ENCODE measurements at places on chromosomes 2 and 18.

DNA sequence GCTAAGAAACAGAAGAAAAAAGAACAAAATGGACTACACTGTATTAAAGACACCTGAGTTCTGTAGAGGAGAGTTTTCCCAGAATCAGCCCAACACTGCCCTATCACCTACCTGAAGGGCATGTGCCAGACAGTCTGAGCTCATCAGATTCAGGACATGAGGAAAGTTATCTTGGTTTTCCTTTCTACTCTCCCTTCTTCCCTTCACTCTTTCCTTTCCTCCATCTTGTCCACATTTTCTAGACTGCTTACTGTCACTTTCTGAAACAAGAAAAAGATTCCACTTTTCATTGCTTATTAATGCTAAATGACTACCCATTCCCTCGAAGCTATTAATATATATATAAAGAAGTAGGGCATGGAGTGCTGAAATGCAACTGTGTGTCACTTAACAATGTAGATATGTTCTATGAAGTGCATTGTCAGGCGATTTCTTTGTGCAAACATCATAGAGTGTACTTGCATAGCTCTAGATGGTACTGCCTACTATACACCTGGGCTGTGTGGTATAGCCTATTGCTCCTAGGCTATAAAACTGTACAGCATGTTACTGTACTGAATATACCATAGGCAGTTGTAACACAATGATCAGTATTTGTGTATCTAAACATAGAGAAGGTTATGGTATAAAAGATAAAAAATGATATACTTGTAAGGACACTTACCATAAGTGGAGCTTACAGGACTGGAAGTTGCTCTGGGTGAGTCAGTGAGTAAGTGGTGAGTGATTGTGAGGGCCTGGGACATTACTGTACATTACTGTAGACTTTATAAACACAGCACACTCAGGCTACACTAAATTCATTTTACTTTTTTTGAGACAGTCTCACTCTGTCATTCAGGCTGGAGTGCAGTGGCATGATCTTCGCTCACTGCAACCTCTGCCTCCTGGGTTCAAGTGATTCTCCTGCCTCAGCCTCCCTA is 145.5 kb upstream of the ITGA6 start:
- no peak for DNase-seq

GRCh38 chr2:108257757-108258331 is 18.1 kb downstream of the SULT1C3 start:
- DNase-seq = no peak

DNA sequence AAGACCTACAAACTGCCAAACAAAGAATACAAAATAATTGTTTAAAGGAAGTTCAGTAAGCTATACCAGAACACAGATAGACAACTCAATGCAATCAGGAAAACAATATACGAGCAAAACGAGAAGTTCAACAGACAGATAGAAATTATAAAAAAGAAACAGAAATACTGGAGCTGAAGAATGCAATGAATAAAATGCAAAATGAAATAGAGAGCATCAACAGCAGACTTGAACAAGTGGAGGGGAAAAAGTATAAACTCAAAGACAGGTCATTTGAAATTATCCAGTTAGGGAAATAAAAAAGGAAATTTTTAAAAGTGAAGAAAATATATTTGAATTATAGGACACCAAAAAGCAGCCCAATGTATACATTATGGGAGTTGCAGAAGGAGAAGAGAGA is 43.6 kb downstream of the MDH1 start:
- DNase-seq = no peak

DNA sequence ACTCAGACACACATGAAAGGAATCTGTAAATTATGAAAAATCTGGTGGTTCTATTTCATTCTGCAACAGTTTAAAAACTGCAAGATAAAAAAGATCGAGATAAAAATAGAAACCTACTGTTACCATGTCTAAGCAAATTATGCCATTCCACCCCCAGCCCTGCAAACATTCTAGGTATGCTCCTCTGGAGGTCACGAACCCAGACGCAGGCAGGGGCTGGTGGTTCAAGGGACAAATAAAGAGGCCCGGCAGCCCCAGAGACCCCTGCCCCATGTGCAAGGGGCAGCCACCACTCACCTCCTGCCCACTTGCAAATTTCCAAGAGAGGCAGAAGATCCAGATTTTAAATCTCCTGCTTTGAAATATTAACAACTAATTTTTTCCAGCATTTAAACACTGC is 210.5 kb downstream of the ANAPC1 start:
- no peak for DNase-seq

DNA sequence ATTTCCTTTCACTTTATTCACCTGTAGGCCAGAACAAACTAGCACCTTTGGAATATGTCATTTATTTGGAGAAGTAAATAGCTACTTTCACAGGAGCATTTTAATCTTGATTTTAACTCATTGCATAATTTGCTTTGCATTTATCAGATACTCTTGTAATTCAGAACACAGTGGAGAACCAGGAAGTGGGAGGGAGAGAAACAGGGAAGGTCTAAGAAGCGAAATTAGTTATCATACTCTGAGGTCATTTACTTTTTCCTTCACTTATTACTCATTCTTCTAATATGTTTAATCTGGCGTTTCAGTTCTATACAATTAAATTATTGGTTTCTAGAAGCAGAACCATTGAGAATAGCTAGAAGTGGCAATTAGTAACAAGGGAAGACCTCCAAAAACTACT is 20.7 kb downstream of the RBM44 start:
- no peak for DNase-seq

DNA sequence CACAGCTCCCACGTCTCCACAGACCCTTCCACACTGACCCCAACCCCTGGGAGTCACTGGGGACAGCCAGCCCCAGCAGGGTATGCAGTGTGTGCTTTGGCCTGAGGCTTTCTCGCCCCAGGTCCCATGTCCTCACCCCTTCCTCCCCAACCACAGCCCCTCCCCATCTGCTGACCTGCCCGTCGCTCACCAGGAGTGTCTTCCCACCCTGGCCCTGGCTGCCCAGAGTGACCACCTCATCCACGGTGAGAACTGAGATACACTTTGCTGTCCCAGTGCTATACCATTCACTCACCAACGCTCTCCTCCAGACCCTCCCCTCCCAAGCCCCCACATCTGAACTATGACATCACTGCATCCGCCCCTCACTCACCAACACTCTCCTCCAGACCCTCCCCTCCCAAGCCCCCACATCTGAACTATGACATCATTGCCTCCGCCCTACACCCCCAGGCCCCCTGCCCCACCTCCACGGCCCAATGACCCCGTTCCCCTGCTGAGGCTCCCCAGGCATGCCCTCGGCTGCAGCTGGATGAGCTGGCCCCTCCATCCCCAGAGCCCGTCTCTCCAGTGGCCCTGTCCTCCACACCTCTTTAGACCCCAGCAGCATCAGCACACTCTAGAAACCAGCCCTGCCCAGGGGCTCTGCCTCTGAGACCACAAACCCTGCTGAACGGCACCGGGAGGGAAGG is 55.2 kb downstream of the ANKMY1 start:
- DNase-seq = no peak

- no peak for DNase-seq
Measured at GRCh38 chr2:20050104-20050645, 1.3 kb downstream of the LAPTM4A start.

- no peak for DNase-seq
Measured at GRCh38 chr2:205898744-205899143, 187.2 kb downstream of the INO80D start.

DNA sequence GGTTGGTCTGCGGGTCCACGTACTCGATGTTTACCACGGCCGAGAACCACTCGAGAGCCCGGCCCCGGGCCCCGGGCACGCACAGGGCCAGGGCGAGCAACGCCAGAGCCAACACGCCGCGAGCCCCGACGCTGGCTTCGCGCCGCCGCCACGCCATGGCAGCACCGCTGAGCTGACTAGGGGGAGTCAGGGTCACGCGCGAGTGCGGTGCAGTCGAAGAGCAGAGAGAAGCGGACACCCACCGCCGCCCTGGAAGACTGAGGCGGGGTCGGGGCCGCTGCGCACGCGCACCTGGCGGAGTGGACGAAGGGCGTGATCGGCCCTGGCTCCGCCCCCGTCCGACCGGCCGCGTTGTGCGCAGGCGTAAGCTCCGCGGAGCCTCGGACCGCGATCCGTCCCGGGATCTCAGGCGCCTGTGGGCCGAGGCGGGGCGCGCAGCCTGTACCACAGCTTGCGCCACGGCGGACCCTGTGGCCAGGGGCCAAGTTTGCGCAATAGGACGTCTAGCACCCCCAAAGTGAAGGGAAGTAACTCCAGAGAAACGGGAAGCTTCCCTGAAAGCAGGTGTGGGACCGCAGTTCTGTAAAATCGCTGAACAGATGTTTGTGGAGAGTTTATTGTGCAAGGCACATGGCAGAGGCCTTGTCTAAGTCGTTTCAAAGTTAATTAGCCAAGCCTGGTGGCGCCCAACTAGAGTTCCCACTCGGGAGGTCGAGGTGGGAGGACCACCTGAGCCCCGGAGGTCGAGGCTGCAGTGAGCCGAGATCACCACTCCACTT is at the start of gene RNF149:
Gene RNF149 (minus strand): TSS at position 270 of the 779 bp plus-strand sequence. CDS start 113 bp downstream, at position 157.
- peak; percentile 89 for DNase-seq

DNA sequence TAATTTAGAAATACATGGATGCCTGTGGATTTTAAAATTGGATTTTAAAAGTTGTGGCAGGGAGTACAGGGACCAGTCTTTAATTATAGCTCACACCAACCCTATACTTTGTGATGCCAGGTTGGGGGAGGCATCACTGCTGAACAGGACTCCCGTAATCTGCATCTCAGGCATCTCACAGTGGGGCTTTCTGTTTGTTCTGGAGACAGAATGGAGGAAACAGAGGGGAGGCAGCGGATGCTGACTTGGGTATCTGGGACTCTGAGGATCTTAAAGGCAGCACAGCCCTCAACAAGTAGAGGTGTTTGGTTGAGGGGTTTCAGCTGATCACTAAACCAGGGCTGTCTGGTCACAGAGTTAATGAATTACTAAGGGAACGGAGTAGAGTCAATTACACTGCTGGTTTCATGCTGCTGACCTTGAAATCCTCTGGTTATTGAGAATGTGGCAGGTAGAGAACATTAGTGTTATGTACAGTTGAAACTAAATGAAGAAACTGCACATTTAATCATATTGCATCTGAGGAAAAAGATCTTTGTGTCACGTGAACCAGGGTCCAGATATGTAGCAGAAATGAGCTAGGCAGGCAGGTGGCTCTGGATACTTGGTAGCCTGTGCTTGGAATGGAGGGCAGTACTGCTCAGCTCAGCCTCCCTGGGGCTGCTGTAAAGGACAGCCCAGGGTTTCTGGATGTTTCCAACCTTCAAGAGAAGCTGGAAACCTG is 40.3 kb downstream of the FHOD3 start:
- DNase-seq = no peak

- DNase-seq = no peak
Measured at GRCh38 chr2:221600388-221600787, 28.3 kb upstream of the EPHA4 start.

DNA sequence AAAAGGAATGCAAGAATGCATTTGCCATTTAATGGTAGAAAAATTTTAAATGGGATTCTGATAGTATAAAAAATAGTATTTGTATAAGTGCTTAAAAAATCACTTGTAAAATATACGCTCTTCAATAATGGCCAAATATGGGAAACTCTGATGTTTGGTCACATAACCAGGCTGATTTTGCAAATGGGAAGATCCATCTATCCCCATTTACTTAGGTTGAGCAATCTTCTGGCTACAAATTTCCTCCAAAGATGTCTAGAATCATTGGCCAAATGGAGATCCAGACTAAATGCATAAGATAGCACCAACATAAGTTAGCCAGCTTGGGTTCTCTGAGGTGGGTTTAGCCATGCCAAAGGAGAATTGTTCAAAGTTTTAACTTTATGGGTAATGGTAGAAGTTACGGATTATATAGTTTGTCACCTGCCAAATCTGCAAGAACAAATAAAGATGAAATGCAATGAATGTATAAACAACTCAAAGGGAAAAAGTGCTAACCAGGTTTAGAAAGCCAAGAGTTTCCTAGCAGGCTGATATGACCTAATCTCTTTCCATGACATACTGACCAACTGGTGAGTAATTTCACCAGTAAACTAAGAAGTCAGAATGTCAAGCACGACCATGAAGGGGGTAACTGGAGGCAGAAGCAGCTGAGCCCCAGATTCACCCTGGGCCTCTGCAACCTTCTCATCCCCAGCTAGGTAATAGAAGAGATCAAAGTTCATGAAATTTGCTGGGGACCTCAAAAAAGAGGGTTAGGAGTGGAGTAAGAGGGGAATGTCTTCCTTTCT is 10.0 kb downstream of the RHOB start:
- DNase-seq = peak; percentile 15

DNA sequence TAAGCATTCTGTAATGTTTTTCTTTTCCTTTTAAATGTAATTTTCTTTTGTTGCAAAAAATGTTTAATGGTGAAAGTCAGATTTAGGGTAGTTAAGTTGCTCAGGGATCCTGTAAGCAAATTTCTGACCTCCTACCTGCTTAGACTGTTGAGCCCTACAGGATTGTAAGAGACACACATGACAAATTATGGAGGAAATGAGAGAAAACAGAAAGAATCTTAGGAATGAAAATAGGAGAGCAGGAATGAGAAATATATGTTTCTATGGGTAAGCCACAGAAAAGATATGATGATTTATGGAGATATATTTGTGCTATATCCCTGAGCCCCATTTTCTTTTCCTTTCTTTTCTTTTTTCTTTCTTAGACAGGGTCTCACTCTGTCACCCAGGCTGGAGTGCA is 28.3 kb downstream of the CYBRD1 start:
- DNase-seq = no peak

- DNase-seq = no peak
Measured at GRCh38 chr2:126662621-126663020, 6.7 kb downstream of the GYPC start.

- DNase-seq = no peak
Measured at GRCh38 chr2:12061286-12062052, 315.0 kb downstream of the LPIN1 start.

DNA sequence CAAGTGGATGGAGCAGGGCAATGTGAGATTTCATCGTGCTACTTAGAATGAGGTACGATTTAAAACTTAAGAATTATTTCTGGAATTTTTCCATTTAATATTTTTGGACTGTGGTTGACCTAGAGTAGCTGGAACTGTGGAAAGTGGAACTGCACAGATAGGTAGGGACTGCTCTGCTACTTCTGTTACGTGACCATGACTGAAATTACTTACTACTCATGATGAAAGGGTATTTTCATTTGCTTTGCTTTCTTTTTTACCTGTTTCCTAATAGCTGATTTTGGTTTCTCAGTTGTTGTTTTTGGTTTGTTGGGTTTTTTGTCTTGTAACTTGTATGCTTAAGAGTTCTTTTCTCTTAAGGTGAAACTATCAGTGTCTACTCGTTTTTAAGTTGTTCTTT is 11.4 kb downstream of the UBE2E3 start:
- DNase-seq = no peak

DNA sequence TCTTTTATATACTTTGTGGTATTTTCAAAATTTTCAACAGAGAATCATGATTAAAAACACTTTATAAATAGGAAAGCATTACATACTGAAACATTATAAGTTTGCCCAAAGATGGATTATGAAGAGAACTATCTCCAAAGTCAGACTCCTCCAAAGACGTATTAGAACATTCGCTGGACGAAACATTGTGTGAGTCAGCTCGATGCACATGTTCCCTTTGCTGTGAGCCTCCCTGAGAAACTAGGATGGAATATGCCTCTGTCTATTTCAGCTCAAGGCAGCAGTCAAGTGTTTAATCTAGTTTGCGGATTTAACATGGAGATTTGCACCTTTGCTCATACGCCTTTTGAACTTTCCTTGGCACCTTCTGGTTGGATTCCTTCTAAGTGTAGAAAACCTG is 92.2 kb upstream of the NCKAP5 start:
- DNase-seq = no peak

- no peak for DNase-seq
Measured at GRCh38 chr18:7415081-7415894, 151.8 kb upstream of the PTPRM start.
